ENCODE measurements at places on chromosomes 5 and 9. TPM values are rescaled to one million over a fixed set of nuclear protein-coding genes. Genes with fewer than 3 reads are reported as not detected.

CRHBP gene
- total RNA-seq, result 0.20 TPM

- no peak for DNase-seq
Observed at GRCh38 chr5:75363111-75363510, 26.1 kb downstream of the HMGCR start.

DNA sequence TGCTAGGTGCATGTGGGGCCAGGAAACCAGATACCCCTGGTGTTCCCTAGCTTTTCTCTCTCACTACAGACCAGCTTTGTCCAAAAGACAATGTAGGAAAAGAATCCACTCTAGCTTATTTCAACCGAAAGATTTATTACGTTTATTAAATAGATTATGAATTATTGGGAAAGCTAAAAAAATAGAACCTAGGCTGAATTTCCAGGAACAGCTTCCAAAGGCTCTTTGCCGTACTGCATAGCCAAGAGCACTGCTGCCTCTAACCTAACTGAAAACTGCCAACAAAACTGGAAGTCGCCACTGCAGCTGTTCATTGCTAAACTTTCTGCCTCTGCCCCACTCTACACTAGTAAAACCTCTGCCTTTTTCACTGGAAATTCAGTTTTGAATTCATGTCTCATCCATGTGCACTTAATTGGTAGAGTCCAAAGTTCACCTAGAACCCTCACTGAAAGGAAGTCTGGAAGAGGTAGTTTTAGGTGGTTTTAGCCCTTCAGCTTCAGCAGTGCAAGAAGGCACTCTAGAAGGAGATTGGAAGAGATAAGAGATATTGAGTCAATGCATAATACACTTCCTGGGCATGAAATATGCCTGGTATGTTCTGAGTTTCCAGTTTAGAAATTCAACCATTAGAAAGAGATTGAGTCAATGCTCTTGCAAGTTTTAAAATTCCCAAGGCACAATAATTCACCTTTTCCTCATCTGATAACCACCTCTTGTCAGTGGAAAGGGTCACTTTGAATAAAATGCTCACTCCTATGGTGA, 927.9 kb downstream of the MAT2B start:
- DNase-seq, result no peak

N4BP3 gene
- 1.4 TPM for total RNA-seq

DNA sequence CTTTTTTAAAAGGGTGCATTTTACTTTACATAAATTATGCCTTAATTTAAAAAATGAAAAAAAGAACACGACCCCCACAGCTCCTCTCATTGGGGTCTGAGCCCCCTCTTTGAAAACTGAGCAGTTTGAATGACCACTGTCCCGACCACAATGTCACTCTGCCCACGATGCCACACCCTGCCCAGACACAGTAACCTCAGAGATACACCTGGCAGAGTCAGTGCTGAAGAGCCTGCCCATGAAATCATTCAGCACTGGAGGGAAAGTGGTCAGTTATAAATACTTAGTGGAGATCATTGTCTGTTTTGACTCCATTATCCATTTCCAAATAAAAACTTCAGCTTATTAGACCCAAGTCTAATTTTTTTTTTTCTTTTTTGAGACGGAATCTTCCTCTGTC, 49.3 kb downstream of the DNAJC21 start:
- no peak for DNase-seq

DNA sequence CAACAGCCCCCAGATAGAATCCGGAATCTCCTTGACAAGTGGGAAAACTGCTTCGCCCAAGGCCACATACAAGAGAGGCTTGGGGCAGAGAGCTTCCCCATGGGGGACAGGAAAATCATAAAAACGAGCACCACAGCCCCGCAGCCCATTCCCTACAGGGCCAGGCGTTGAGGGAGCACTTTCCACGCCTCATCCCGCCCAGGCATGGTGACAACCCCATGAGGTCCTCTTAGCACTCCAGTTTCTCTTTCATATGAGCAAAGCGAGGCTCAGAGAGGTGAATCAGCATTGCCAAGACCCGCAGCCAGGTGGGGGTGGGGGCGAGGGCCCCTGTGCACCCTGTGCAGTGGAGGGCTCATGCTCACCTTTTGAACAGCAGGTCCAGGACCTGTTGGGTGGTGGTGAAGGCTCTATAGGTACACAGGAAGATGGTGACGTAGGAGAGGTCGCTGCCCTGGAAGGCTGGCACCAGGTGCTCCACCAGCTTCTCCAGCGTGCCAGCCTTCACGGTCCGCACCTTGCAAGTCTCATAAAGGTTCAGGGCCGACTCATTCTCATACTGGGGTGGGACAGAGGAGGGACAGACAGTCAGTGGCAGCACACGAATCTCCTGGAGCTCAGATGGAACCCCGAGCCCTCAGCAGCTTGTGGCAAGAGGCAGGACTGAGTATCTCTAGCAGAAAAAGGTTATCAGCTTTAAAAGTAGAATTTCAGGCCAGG, 10.9 kb downstream of the RALGDS start:
- DNase-seq, result no peak

DNA sequence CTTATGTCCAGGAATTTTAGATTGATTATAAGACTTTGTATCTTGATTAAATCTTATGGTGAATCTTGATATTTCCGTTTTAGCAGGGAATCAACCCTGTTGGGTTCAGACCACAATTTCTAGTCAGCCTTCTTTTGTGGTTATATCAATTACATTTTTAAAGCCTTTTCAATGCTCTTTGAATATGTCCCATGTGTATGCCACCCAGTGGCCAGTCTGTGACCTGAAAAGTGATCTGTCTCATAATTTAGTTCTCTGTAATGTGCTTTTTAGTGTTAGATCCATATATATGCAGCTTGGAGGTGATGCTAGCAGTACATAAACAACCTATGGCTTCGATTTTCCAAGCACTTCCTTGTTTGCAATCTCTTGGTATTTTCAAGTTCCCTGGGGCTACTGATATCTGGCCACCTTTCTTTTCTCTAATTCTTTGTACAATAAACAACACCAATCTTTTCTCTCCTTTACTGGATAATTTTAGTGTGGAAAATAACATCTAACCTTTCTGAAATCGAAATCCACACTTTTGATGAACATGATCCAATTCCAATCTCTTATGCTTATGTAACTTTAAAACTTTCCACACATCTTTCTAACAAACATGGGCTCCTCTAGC, 28.8 kb downstream of the PDE8B start:
- no peak for DNase-seq

NUTM2G gene
- total RNA-seq, result not detected

OR1Q1 gene
- total RNA-seq, result not detected

- no peak for DNase-seq
Observed at GRCh38 chr5:160159991-160160792, 40.9 kb upstream of the PWWP2A start.

CNTNAP3B gene
- 9.4 TPM for total RNA-seq

- no peak for DNase-seq
Observed at GRCh38 chr5:149572170-149572569, 9.1 kb upstream of the ARHGEF37 start.

DNA sequence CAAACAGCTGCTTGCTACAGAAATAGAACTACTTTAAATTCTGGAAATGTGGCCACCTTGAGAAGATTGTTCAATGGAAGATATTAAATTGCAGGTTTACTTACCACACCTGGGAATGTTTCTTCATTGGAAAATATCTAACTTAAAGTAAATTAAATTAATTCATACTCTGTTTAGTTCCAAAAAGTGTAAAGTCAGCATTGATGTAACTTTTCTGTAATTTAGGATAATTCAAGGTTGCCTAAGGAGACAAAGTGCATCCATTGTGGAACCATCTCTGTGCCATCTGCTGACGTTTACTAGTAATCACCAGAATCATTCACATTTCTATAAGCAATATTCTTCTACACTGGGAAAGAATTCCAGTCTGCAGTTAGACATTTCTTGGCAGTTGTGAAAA, 53.0 kb downstream of the FAM170A start:
- DNase-seq, result no peak

GRCh38 chr5:110112348-110112747, 422.6 kb downstream of the MAN2A1 start:
- DNase-seq, result no peak

- DNase-seq, result no peak
Observed at GRCh38 chr5:146860213-146860893, 18.2 kb downstream of the PPP2R2B start.

SH3TC2 gene
- 9.3 TPM for total RNA-seq

DNA sequence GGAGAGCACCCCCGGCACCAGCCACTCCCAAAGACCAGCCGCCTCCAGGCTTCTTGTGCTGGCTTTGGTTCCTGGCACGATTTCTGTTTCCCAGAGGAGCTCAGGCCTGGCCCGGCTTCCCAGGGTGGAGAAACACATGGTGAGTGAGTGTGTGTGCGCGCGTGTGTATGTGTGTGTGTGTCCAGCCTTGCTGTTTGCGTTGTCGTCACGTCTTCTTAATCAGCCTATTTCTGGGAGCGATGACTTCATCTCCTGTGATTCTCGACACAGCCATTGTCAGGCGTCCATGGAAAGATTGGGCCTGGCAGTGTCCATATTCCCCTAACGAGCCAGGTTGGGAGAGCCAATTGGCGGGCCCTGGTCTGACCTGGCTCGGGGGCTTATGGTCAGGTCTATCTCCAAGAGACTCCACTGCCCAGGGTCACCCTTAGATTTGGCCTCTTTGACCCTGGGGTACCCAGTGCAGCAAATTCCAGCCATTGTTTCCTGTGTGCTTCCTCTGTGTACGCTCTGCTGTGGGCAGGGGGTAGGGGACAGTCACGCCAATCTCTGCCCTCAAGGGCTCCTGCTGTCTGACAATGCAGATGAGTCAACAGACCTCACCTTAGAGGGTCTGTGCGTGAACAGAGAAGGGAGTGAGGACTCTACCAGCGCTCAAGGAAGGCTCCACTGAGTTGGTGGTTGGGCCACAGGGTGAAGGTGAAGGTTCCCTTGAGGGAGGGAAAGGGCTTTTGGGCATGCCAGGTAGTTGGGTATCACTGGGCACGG, 73.8 kb downstream of the DAB2IP start:
- DNase-seq, result no peak

GRCh38 chr9:34376596-34377403, at the start of gene MYORG:
Gene MYORG, minus strand, starts transcription at chr9:34376898. Its CDS starts 3,955 bp downstream, at chr9:34372943.
- peak; percentile 83 for DNase-seq

ACER2 gene
- total RNA-seq, result 5.6 TPM

DNA sequence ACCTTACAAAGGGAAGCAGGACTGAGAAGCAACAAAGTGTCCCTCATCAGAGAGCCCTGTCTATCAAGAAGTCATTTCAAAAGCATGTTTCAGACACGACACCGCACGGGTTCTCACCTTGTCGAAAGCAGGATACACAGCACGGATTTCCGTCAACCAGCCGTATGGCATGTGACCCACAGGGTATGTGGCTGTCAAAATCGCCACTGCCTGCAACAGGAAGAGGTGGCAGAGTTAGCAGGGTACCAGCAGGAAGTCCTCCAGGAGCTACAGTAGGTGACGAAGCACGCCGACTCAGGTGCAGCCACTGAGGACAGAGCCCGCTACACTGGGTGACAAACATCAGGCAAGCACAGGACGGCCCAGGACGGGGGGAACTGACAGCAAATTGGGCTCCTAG, 81.2 kb downstream of the OTULIN start:
- DNase-seq, result no peak

GRCh38 chr9:23636199-23636598, 189.8 kb downstream of the ELAVL2 start:
- DNase-seq, result no peak

DNA sequence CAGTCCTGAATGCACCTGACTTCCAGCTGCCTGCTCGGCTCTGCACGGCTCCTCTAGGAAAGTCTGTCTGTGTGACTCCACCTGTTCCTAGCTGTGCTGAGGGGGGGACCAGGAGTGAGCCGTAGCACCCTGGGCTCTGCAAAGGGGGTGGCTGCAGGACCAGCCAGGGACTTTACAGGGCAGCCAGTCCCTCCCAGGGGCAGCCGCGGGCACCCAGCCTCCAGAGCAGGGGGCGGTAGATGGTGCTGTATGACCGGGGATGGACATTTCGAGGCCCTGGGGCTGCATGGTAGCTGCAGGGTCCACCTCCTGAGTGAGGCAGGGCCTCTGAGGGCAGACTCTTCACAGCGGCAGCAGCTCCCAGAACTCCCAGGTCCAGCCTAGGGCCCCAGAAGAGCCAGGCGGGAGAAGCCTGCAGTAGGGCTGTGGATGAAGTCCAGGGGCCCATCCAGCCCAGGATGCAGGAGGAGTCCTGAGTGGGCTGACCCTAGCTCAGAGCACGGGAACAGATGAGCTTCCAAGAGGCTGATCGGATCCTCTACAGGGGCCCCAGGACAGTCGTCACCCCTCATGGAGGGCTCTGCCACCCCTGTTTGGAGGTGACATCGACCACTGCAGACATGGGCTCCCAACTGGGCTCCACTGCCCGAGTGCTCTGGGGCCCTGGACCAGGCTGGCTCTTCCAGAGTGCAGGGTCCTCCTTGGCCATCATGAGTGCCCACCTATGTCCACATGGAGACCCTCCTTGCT, 105.4 kb downstream of the ZNF354C start:
- no peak for DNase-seq

PNPLA7 gene
- total RNA-seq, result 1.8 TPM

PCDHGC4 gene
- total RNA-seq, result 15.9 TPM

- no peak for DNase-seq
Observed at GRCh38 chr5:138488481-138488945, 23.2 kb downstream of the EGR1 start.

IRX1 gene
- 24.8 TPM for total RNA-seq

P4HA2 gene
- 11.3 TPM for total RNA-seq

DNA sequence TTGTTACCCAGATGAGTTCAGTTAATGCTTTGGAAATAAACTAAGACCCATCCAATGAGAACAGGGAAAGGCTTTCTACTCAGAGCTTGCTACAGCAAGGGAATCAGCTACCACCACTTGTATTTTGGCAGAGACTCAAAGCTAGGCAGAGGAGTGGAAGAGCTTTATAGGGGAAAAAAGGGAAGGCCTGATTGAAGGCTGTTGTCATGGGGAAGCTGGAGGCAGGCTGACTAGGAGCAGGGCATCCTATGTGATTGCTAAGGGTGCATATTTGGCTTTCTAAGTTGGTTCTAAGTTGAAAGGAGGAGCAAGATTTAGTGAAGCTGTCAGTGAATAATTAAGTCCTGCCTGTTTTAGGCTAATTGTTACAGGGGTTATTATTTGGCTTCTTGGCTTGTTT, 115.5 kb downstream of the PTTG1 start:
- no peak for DNase-seq

F2RL1 gene
- 0.20 TPM for total RNA-seq

DNA sequence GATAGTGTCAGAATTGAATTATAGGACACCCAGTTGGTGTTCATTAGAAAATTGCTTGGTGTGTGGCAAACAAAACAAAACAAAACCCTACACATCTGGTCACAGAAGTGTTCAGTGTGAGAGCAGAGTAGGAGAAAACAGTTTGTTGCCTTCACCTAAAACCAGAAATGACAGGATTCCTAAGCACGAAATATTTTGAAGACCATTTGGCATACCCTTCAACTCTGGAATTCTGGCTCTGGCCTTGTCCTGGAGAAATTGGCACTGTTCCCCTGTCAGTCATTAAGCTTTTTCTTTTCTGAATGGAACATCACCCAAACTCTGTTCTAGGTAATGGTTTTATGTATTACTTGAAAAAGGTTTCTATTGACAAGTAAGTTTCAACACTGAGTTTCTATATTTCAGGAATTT, 110.2 kb upstream of the PCA3 start:
- DNase-seq, result no peak
